ENCODE measurements at places on chromosomes 12 and 14.
A peak's percentile ranks its signal among the peaks of the same experiment; 100 is the strongest.

DNA sequence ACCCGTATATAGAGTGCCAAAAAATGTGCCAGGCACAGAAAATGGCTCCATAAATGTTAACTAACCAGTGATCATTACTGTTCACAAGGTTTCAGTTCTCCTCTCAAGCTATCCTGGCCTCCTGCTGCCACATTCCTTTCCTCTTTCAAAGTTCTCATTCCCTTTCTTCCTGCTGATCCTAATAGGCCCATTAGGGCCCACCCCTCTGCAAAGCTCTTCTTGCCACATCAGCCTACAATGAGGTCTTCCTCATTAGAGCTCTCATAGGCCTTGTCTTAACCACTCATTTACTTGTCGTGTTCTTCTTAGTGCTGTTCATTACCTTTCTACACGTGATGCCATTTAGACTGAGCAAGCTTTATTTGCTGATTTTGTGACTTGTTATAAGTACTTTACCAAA, 40.5 kb downstream of the RPS29 start:
- DNase-seq, result no peak

- no peak for DNase-seq
These were observed 1616.5 kb upstream of the FLRT2 start for GRCh38 chr14:83913476-83913875.

DNA sequence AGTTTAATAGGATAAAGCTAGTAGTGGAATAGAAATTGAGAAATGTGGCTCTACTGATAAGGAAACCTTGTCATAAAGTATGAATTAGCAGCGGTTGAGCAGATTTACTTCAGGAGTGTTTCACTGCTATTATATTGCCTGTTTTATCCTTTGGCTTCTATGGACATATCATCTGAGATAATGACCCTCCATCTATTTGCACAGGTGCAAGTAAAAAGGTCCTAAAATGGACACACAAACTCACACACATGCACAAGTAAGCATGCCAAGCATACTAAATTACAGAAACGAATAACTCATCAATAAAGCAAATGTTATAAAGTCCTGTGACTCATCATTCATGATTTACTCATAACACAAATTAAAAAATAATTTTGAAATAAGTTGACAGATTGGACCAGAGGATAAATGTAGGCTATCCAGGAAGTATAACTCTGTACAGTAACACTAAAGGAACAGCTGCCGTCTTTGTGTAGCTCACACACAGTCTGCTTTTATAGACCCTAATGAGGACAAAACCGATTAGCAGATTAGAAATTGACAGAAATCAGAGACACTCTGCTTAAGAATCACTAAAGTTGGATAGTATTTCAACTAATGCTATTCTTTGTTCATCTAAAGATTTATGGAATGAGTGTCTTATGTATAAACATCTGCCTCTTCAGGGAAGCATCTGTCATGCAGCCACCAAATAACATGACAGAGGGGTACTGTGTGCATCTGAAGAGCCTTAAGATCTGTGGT, 73.9 kb downstream of the SYT1 start:
- no peak for DNase-seq

GRCh38 chr12:107884769-107885694, 110.5 kb downstream of the ASCL4 start:
- DNase-seq, result peak; percentile 36

GRCh38 chr12:48026060-48026827, 22.0 kb upstream of the COL2A1 start:
- no peak for DNase-seq

DNA sequence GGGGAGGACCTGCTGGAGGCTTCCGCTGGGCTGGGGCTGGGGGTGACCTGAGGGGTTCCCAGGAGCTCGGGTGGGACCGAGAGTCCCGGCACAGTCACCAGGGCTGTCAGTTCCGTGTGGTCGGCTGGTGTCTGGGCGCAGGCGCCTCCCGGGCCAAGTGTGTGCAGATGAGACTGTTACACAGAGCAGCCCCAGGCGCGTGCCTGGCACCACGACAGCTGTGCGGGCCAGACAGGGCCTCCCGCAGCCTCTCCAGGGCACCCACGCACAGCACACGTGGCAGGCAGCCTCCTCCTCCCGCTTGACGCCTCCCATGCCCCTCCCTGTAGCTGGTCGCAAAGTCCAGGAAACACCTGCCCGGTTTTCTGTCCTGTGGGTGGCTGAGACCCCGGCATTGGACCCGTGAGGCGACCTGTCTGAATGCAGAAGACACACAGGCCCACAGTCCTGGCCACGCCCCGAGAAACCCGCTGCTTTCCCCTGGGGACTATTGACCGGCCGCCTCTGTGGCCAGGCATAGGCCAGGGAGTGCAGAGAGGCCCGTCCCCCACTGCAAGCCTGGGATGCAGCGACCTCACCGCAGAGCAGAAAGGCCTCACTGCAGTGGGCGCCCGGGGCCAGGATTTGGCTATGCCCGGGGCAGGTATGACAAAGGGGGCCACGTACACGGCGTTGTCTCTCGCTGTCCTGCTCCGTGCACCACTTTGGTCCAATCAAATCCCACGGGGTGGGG, 12.1 kb upstream of the GALNT9 start:
- no peak for DNase-seq

- no peak for DNase-seq
These were observed 497.4 kb downstream of the NPAS3 start for GRCh38 chr14:33435911-33436689.

DNA sequence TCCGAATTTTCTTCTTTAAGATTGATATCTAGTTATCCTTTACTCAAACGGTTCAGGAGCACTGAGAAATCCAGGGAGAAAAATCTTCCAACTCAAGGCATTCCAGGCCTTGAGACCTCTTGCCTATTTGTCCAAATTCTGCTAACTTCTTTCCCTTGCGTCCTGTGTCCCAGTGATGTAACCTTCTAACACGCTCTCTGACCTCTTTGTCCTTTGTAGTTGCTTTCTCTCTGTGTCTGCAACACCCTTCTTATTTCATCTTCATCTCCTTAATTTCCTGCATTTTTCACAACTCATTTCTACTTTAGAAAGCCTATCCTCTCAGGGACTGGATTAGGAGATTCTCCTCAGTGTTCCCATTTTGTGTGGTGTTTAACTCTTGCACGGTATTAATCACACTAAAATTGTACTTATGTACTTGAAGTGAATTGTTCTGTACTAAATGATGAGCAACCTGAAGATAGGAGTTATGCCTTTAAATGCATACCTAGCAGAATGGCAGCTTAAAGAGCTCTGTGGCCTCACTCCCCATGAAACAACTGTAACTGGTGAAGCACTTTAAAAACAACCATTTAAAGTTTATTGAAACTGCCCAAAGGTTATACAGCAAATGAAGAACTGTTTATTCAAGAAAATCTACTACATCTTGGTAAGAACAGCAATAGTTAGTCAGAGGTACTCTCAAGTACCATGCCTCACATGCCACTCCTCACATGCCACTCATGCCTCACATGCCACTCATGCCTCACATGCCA, 7.4 kb upstream of the SNAPC1 start:
- DNase-seq, result no peak

DNA sequence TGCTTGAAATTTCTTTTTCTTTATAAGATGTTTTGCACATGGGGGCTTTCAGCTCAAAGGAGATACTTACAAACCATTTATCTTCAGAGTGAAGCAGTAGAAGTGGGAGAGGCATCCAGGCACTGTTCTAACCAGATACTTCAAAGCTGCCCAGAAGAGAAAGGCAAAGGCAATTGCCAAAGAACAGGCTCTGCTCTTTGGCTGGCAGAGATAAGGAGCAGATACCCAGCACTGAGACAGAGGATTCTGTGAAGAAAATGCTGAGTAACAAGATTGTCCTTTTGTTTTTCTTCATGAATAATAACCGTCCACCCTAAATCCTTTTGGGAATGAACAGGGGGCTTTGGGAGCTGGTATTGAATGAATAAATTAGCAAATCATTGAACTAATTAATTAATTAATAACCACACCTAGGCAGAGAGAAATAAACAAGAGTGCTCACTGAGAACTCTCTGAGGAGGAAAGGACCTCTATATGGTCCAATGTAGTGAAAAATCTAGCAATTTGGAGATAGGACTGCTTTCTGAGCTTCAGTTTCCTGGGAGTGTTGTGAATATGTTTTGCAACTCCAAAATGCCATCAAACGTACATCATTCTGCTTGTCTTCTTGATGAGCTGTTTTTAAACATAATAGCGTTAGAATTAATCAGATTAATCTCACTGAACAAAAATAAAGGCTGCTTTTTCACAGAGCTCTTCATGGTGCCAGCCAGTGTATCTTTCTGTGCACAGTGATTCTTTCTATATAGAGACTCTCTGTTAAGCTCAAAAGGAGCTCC, 192.8 kb upstream of the AMIGO2 start:
- DNase-seq, result no peak

GRCh38 chr12:9214534-9214933, 6.3 kb upstream of the PZP start:
- DNase-seq, result no peak

DNA sequence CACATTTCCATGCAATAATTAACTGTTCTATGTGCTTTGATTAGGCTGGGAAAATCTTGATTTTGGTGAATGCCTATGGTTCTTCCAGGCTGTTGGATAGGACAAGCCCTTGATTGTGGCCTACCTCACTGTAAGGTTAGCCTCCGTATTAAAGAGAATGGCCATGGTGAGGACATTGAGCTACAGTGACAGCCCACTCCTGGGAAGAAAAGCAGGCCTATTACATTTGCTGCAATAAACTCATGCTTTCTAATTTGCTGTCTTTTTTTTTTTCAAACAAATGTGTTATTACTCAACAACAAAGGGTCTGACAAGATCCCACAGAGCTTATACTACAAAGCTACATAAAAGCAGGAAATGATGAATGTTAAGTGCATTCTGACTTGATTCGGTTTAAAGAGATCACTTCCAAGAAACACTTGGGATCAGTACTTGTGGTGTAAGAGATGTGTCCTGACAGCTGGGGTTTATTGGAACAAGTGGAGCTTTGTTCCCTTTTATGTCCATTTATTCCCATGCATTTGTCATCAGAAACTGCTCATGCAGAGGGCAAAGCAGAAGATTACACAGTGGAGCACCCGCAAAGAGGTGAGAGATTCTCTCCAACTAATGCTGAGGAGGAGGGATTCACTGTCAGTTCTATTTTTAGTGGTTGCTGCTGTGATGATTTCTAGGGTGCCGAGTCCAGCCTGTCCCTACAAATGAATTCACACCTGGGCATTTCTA, 29.1 kb upstream of the KCNK10 start:
- no peak for DNase-seq

DNA sequence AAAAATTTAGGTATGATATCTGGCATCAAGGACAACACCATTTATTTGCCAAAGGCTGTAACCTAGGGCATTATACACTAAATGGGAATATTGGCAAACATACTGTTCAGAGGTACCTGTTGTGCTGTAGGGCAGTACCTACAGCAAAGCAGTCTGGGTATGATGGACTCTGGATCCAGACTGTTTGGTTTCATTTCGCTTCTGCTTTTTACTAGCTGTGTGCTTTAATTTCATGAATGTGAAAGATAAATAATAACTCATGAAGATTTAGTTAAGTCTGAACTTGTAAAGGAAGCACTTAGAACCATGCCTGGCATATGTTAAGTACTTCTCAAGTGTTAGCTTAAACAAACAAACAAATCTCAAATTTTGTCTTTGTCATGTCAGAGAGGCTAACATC, 17.7 kb upstream of the SLC38A2 start:
- no peak for DNase-seq

- no peak for DNase-seq
These were observed 820 bp upstream of the SMAGP start for GRCh38 chr12:51270951-51271518.

- DNase-seq, result no peak
These were observed 234.8 kb downstream of the PIK3C2G start for GRCh38 chr12:18496156-18496555.

- DNase-seq, result peak; percentile 36
These were observed 3.6 kb downstream of the SMARCD1 start for GRCh38 chr12:50088577-50089335.

- DNase-seq, result no peak
These were observed 14.0 kb upstream of the NDUFA12 start for GRCh38 chr12:95017482-95017881.

GRCh38 chr14:75307700-75308379, 29.2 kb downstream of the FOS start:
- peak; percentile 67 for DNase-seq

DNA sequence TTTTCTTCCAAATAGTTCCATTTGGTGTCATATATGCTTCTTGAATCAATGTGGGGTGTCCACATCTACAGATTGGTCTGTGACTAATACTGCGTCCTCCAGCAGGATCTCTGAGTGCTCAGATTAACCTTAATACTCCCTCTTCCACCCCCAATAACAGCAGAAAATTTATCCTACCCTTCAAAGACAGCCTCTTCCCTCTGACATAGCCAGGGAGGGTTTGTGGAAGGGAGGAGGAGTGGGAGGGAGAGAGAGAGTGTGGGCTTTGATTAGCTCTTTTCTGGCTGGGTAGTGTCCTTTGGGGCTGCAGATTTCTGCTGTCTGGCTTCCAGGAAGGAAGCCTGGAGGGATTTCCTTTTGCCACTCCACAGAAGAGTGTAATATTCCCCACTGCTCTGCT, 220.7 kb downstream of the TTC6 start:
- DNase-seq, result no peak

- DNase-seq, result peak; percentile 68
These were observed 36.7 kb downstream of the TMBIM6 start for GRCh38 chr12:49777800-49778748.

DNA sequence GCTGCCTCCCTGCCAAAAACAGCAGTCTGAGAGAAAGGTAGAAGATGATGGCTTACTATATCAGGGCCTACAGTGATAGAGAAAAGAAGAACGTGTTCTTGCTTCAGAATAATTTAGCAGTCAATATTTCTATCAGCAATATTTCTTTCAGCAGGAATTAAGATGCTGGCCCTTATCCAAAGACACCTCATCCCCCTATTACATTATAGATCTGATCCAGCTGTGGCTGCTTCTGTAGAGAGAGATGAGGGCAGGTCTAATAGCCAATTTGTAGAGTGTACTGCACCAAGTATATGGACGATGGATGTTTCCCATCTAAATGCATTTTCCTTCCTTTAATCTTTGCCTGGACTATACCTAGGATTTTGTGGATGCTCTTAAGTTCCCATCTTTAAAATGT, 451.7 kb downstream of the NPAS3 start:
- no peak for DNase-seq

DNA sequence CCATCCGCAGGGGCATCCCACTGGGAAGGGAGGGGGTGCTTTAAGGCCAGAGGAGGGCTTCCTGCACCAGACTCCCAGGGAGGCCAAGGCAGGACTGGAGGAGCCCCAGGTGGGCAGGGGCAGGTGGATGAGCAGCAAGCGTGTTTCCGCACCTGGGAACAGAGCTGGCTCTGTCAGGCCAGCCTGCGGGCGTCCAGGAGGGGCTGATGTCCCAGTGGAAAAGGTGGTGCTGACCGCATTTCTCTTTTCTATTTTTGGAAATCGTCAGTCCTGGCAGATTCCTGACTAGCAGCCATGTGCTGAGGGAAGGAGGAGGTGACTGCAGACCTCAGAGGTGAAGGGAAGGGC, 27.2 kb downstream of the CHGA start:
- no peak for DNase-seq

- DNase-seq, result no peak
These were observed 132.8 kb upstream of the CPSF6 start for GRCh38 chr12:69106482-69107118.

GRCh38 chr12:130871286-130872178, at the start of gene RAN:
Gene RAN, plus strand, starts transcription at chr12:130872066. Its CDS starts 528 bp downstream, at chr12:130872594.
- peak; percentile 95 for DNase-seq
